HL-60 (cell line): ENCODE measurements at places on chromosomes 4 and X.

GRCh38 chr4:143359644-143360193 is 23.0 kb downstream of the GAB1 start:
- DNase-seq, result no peak

GRCh38 chr4:183287309-183287659 is 32.8 kb downstream of the CLDN22 start:
- no peak for DNase-seq

DNA sequence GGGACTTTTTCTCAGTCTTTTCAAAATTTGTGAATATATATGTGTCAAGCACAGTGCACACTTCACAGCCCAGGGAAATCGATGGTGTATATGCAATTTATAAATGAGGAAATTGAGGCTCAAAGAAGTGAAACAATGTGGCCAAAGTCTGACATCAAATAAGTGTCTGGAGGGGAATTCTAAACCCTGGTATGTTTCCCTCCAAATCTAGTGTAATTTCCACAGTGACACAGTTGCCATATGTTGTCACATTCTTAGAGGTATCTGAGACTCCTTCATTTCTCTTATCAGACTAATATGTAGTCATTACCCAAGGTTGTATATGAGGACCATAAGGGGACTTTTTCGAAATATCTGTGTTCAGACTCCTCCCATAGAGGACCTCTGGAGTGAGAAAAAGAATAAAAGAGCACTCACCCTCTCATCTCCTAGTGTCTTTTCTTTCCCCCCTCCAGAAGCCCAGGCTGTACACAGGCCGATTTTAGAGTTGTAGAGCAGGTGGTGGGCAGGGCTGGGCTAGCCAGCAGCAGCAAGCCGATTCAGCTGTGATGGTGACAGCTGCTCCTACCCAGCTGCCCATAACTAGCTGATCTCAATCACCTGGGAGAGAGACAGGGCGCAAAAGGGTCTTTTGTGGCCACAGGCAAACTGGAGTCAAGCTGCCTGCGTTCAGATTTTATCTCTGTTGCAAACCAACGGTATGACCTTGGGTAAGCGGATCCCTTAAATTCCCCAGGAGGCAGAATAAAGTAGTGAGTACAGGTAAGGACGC is 55.1 kb downstream of the CLCN5 start:
- no peak for DNase-seq

DNA sequence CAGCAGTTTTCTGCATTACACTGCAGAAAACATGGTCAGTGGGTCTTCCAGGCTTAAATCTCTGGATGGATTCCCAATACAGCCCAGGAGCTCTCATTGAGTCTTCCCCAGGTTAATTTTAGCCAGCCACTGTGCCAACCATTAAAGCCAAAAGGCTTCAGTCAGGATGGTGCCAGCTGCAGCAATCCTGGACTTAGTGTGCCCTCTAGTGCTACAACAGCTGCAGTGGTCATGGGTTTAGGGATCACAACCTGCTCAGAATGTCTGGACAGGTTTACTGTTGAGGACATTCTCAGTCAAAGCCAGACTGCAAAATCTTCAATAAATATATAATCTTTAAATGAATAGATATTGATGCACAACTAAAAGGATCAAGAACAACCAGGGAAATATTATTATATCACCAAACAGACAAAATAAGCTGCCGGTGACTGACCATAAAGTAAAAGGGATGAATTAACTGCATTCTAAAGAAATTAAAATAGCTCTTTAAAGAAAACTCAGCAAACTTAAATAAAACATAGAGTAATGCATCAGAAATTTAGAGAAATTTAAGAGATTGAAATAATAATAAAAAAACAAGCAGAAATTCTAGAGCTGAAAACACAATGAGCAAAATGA is 639.9 kb downstream of the SPOCK3 start:
- DNase-seq, result peak; percentile 1

- DNase-seq, result no peak
Measured at GRCh38 chr4:96784336-96784735, 944.4 kb downstream of the PDHA2 start.

GRCh38 chr4:185933078-185933581 is 121.1 kb upstream of the SORBS2 start:
- DNase-seq, result no peak

- DNase-seq, result no peak
Measured at GRCh38 chrX:114344756-114345349, 239.0 kb upstream of the HTR2C start.

GRCh38 chr4:151173871-151174270 is 74.4 kb downstream of the RPS3A start:
- no peak for DNase-seq
